Activated T-cell treated with anti-CD3 and anti-CD28 coated beads, Interleukin-2, amount 50 U/mL, for 1 hour (primary cell): ENCODE measurements at places on chromosomes 16 and 17.

- DNase-seq, result no peak
Measured at GRCh38 chr16:85897382-85897781, 1.6 kb upstream of the IRF8 start.

DNA sequence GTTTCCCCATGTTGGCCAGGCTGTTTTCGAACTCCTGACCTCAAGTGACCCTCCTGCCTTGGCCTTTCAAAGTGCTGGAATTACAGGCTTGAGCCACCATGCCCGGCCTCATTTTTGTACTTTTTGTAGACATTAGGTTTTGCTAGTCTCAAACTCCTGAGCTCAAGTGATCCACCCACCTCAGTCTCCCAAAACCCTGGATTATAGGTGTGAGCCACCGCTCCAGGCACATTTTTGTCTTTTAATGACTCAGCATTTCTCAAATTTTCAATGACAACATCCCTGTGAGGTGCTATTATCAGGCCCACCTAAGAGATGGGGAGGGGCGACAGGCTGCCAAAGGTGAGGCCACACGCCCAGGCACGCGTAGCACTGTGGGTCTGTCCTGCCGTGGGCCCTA, 1.1 kb downstream of the SEPTIN12 start:
- no peak for DNase-seq

GRCh38 chr17:14748036-14748710, 447.3 kb downstream of the HS3ST3B1 start:
- DNase-seq, result no peak

DNA sequence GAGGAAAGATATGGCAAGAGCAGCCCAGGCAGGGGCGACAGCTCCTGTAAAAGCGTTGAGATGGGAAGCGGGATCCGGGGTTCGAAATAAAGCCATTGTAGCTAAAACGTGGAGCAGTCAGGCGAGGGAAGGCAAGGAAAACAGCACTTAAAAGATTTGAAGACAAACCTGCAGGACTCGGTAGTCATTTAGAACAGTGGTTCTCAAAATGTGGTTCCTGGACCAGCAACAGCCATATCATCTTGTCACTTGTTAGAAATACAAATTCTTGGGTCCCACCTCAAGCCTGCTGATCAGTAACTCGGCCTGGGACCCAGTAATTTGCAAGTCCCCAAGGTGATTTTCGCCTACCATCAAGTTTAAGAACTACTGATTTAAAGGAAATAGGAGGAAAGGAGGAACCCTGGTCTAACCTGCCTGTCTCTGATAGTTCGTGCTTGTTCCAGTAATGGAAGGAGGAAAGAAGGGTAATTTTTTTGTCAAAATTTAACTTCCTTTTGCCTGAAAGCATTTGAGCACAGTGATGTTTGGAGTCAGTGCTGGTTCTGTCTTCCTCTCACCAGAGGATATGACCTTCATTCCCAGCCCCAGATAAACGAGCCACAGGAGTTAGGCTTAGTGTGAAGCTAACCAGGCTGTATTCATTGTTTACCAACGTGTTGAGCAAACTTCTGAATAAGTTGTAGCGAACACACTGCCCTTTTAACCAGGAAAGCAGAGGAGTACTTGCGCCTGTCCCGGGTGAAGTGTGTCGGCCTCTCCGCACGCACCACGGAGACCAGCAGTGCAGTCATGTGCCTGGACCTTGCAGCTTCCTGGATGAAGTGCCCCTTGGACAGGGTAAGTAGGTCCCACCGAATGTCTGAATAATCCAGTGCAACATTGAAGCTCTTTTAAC, 1.1 kb downstream of the ORC6 start:
- no peak for DNase-seq

DNA sequence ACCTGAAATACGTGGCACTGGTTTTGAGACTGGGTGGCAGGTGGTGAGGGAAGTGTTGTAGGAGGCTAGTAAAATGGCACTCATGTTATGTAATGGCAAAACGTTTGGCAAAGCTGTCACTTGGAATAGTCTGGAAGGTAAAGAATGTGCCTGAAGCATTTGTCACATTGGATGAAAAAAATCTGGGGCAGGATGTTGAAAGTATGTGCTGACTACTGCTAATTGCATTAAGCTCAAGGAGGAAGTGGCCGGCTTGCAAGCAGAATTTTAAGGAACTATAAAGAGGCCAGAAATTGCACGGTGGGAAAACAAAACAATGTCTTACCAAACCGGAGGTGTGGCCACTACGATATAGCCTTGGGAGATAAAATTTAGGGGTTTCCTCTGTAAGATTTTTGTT, 26.6 kb upstream of the NLRP1 start:
- no peak for DNase-seq

DNA sequence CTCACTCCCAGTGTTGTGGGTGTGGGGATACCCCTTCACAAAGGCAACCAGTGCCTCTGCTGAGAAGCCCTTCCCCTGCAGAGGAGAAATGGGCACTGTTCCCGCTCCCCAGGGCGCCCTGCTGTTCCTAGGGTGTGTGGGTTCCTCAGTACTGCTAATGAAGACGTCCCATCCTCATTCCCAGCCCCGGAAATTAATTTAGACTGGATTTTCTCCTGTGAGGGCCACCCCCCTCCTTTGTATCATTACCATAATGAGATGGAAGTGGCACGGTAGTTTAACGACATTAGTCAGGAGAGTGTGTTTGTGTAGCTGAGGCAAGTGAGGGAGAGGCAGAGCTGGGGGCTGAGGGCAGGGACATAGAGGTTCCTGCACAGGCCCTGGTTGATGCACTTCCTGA, 53.2 kb downstream of the PIPOX start:
- DNase-seq, result no peak

DNA sequence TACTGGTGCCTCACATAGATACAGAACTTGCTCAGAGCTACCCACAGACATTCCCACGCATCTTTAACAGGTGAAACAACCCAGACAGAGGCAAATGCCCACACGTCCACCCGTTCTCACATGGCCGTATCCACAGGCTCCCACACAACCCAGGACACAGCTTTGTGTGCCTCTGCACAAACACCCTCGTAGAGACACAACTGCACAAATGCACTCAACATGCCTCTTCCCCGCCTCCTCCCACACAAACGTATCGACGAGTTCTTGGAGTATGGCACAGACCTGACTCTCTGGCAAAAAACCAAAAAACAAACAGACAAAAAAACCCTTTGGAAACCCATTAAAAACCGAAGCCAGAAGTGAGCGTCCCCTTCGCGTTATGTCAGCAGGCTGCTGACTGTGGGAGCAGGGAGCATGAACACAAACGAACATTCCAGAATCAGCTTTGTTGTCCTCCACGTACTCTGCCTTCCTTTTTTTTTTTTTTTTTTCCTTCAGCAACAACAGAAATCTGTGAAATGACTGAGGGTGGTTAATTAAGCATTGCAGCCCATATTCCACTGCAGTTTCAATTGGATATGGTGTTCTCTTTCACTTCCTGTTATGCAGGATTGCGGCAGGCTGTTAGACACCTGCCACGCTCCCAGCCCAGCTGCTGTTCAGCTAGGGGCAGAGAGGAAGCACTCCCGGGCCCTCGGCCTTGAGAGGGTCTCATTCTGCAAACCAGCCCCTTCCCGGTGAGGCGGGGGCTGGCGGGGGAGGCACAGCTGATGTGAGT, 313.7 kb downstream of the MAF start:
- peak; percentile 26 for DNase-seq

- no peak for DNase-seq
Measured at GRCh38 chr17:1461198-1461944, 5.3 kb upstream of the CRK start.

- DNase-seq, result no peak
Measured at GRCh38 chr16:78786635-78787034, 687.2 kb downstream of the WWOX start.

- DNase-seq, result no peak
Measured at GRCh38 chr17:81884520-81884919, 6.9 kb downstream of the ALYREF start.

DNA sequence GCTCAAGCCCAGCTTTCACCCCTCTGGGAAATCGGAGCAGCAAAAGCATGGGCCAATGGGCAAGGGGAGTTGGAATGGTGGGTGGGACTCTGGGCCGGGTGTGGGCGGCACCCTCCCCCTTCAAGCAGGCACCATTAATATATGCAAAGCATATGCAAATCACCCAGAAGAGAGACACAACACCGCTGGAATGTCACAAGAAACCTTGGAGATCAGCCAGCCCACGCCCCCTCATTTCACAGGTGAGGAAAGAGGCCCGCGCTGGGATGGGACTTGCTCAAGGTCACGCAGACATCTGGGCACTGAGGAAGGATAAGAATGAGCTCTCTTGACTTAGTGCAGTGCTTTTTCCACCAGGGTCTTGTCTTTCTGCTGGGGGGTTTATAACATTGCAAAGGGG, 4.8 kb downstream of the SRCIN1 start:
- no peak for DNase-seq

DNA sequence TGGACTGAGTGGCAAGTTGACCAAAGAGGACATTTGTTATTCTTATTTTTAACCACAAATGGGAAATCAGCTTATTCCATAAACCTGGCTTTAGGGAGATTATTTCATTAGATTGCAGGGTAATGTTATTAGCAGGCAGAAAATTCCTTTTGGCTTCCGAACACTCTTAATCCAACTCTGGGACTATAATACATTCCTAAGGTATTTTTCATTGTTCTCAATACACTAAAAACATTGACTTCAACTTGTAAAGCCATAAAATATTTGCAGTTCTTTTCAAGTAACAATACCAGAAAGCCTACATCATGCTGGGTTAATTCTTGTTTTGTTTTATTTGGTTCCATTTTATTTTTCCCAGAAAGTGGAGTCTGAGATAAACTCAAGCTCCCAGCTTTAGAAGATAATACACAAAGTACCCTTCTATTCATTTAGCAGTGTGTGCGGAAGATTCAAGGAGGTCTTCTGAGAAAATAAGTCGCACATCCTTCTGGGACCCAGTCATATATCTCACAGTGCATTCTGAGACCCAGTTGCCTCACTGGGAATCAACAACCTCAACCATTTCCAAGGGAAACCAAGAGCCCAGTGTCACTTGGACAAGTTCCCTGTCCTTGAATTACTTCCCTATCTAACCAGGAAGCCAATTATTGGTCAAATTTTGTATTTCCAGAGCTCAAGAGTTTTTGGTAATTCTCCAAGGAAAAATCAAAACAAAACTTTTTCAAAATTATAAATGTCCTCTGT, 389.6 kb upstream of the DYNLRB2 start:
- DNase-seq, result no peak

GRCh38 chr16:27729516-27730304, 179.8 kb downstream of the KATNIP start:
- DNase-seq, result no peak

DNA sequence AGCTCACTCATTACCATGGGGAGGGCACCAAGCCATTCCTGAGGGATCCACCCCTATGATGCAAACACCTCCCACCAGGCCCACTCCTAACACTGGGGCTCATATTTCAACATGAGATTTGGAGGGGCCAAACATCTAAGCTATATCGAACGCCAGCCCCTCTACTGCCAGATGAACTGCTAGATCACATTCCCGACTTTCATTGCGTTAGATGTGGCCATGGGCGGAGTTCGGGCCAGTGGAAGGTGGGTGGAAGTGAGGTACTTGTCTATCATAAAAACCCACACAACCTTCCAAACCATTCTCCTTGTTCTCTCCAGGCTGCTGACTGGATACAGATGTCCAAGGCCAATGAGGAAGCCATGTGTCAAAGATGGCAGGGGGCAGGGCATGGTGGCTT, 27.0 kb upstream of the ANKRD40CL start:
- no peak for DNase-seq

- no peak for DNase-seq
Measured at GRCh38 chr17:34169496-34169895, 85.6 kb upstream of the CCL2 start.
